ENCODE measurements at places on chromosomes 16 and 17.

- H3K4me3 ChIP-seq = no peak overlapping the region
- H3K36me3 ChIP-seq = peaks cover 10% of the 10 kb centered on the region
- H3K27me3 ChIP-seq = peaks cover 12% of the 10 kb centered on the region
These were observed 6.2 kb downstream of the IL32 start for GRCh38 chr16:3071655-3072054.

GRCh38 chr17:58334256-58334655 is 5.7 kb upstream of the TSPOAP1 start:
- no peak for DNase-seq
- H3K36me3 ChIP-seq = no peaks in the 10 kb centered on the region
- peak overlapping the region; percentile 93 for H3K27ac ChIP-seq
- H3K4me3 ChIP-seq = no peak overlapping the region
- H3K4me1 ChIP-seq = peaks cover 31% of the 10 kb centered on the region

- peaks cover 33% of the 10 kb centered on the region for H3K4me1 ChIP-seq
- peaks cover 19% of the 10 kb centered on the region for H3K27me3 ChIP-seq
- no peaks in the 10 kb centered on the region for H3K36me3 ChIP-seq
- peak within 1 kb of the TSS; percentile 61 for H3K4me3 ChIP-seq
- DNase-seq = peak; percentile 64
- H3K27ac ChIP-seq = peak within 1 kb of the TSS; percentile 80
These were observed at the start of the genes ARSG and SLC16A6 for GRCh38 chr17:68290955-68291835. ARSG (plus strand) TSS chr17:68291495; CDS start chr17:68307494, 15,999 bp downstream. SLC16A6 (minus strand) TSS chr17:68291127; CDS start chr17:68278320, 12,807 bp downstream.

DNA sequence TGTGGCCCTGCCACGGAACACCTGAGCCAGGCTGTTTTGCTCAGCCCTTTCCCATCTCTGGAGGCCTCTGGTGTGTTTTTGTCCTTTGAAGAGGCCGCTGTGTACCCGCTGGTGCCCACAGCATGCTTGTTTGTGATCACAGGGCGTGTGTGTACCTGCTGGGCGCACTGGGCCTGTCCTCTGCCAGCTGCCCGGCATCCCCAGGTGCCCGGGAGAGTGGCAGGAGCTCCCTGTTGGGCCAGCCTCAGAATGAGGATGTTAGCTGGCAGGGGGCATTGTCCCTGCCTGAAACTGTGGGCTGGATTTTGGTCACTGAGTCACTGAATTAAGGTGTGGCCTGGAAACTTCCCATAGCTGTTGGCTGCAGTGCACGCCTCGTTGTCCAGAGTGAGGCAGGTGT is 31.1 kb downstream of the BAIAP2 start:
- H3K4me3 ChIP-seq = no peak overlapping the region
- H3K27ac ChIP-seq = peak overlapping the region; percentile 69
- no peaks in the 10 kb centered on the region for H3K27me3 ChIP-seq
- H3K4me1 ChIP-seq = peaks cover 79% of the 10 kb centered on the region
- no peak for DNase-seq

DNA sequence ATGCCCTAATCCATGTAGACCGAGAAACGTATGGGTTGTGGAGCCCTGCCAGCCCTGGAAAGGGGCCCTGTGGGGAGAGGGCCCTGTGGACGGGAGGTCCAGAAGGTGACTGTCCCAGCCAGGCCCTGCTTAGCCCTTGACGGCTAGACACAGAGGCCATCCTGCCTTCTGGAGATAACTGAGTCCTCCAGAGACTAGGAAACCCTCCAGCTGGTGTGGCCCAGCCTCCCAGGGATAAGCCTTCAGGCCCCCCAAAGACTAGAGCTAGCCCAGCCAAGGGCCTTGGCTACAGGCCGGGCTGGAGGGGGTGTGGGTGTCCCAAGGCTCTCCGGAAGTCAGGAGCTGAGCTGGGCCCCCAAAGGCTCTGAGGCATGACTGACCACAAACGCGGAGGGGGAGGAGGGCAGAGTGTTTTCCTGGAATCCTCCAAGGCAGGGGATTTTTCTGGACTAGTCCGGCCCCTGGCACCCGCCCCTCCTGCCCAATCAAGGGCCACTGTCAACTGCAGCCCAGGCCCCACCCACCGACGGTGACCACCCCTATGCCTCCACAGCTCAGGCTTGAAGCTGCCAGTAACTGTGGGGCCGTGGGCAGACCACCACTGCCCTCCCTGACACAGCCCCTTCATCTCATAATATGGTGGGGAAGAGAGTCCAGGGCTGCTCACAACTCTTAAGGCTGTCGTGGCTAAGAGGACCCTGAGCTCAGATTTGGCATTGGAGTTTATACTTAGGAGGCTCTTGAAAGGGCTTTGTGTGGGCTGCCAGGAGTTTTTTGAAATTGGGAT is 885 bp upstream of the VASN start:
- H3K27me3 ChIP-seq = no peaks in the 10 kb centered on the region
- H3K4me3 ChIP-seq = no peak overlapping the region
- peak; percentile 79 for DNase-seq
- H3K27ac ChIP-seq = peak overlapping the region; percentile 86
